Left colon (tissue), 2 donors: ENCODE measurements at places on chromosomes 3 and 15. TPM values are rescaled to one million over a fixed set of nuclear protein-coding genes. Genes with fewer than 3 reads are reported as not detected.
A peak's percentile ranks its signal among the peaks of the same experiment; 100 is the strongest.

Gene TMEM212
- not detected for total RNA-seq

Gene LTF
- total RNA-seq, result 0.53 TPM

Gene SYNPR
- total RNA-seq, result not detected

Gene RPL29
- 910 TPM for total RNA-seq

Gene AADACL2
- 0.18 TPM for total RNA-seq

GRCh38 chr3:172189987-172190603, 150.7 kb downstream of the FNDC3B start:
- no peak for DNase-seq

- DNase-seq, result no peak
Observed at GRCh38 chr3:7800006-7800780, 701.4 kb upstream of the LMCD1 start.

DNA sequence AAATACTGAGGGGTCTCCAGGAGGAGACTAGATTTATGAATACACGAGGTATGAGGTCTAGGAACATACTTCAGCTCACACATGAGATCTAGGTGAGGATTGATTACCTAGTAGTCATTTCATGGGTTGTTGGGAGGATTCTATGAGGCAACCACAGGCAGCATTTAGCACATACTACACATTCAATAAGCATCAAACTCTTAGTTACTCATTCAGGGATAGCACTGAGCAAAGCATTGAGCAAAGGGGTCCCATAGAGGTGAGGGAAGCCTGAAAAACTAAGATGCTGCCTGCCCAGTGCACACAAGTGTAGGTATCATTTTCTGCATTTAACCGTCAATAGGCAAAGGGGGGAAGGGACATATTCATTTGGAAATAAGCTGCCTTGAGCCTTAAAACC, 4.5 kb downstream of the CCR5 start:
- DNase-seq, result no peak

DNA sequence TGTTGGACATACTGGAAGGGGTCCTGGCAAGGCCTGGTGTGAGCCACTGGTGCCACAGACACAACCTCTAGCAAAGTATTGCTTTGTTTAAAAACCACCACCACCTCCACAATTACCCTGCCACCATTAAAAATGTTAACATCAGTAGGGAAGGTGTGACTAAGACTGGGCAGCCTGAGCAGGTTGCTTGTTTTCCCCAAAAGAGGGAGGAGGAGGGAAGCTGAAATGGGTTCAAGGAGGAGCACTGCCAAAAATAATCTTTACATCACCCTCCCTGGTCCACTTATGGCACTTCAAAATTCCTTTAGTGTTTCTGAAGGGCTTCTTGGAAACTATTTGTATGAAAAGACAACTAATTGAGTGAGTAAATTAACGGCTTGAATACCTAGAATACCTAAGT, 99.8 kb upstream of the FGF7 start:
- no peak for DNase-seq

- DNase-seq, result no peak
Observed at GRCh38 chr3:39372833-39373232, 10.3 kb upstream of the SLC25A38 start.

- DNase-seq, result no peak
Observed at GRCh38 chr15:32763295-32763694, 45.5 kb downstream of the GREM1 start.

- no peak for DNase-seq
Observed at GRCh38 chr3:128579927-128580326, 70.7 kb downstream of the RPN1 start.

- DNase-seq, result no peak
Observed at GRCh38 chr3:123129532-123129931, 62.7 kb downstream of the PDIA5 start.

GRCh38 chr15:77516076-77516475, 95.4 kb downstream of the HMG20A start:
- no peak for DNase-seq

DNA sequence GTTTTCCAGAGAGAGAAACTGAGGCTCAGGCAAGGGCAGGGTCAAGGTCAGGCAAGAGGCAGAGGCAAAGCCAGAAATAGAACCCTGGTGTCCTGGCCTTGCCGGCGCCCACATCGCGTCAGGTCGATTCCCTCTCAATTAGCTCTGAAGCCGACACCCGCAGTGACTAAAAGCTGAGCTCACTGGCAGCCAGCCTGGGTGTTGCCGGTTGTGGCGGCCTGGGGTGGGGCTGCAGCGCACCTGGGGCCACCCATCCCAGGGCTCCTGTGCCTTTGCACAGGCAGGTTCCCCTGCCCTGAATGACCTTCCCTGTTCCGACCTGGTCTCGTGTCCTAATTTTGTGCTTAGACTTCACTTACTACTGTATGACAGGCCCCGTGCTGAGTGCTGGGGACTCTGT, 6.2 kb downstream of the SEMA3F start:
- DNase-seq, result peak; percentile 78

DNA sequence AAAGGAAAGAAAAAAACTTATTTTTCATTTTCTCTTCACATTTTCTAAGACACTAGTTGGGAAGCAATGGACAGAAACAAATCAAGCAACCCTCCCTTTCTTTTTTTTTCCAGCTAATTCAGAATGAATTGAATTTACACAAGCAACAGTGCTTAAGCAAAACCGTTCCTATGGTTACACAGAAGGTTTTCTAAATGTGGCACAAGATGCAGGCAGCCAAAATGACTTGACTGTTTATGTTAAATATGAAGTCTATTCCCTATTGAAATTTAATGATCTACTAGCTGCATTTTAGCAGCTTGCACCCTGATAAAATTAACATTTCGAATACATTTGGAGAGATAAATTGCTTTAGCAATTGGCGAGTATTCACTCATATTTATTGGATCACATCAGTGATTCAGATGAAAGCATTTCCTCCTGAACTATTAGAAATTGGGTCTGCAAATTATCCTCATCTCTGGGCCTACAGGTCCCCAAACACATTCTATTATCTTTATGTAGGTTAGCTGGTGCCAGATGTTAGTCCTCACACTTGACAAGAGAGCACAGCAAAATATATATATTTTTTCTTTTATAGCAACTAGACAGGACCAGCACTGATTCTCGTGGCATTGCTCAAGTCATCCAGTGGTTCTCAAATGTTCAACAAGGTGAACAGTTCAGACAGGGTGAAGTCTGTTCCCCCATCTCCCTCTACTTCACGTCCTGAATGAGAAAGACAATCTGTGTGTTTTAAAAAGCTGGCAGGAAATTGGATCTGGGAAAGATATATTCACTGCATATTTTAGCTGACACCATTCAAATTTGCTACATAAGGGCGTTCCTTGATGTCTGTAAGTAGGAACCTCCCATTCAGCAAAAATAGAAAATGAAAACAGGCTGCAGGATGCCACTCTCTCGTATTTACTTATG, 463.6 kb upstream of the KCNMB2 start:
- DNase-seq, result no peak

DNA sequence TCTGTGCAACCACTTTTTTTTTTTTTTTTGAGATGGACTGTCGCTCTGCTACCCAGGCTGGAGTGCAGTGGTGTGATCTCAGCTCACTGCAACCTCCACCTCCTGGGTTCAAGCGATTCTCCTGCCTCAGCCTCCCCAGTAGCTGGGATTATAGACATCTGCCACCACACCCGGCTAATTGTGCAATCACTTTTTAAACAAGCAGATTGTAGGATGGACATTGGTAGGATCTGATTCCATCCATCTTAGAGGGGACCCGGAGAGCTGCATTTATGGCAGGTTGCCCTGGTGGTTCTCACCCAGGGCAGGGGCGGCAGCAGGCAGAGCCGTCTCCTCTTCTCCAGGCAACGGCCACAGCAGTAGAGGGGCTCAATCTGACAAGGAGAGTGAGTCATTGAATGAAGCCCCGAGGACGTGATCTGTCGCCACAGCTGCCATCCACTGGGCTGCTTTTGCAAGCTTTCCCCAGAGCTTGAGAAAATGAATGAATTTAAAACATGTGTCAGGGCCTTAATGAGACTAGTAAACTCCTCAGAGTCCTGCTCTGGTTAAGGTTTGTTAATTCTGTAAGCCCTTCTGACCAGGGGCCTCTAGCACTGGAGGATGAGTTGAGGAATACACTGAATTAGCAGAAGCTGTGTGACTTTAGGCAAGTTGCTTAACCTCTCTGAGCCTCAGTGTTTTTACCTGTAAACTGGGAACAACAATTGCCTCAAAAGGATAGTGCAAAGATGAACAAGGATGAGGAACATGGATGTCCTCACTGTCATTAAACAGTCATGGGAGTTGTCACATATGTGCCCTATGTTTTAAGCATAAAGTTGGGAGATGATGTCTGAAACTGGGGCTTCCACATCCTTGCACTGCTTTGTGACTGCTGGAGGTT, 129.1 kb downstream of the ASB7 start:
- no peak for DNase-seq

GRCh38 chr15:101322854-101323477, 27.9 kb upstream of the SNRPA1 start:
- no peak for DNase-seq

- DNase-seq, result no peak
Observed at GRCh38 chr3:76754247-76754646, 285.7 kb upstream of the ROBO2 start.

GRCh38 chr3:143825513-143825912, 22.8 kb downstream of the SLC9A9 start:
- no peak for DNase-seq

DNA sequence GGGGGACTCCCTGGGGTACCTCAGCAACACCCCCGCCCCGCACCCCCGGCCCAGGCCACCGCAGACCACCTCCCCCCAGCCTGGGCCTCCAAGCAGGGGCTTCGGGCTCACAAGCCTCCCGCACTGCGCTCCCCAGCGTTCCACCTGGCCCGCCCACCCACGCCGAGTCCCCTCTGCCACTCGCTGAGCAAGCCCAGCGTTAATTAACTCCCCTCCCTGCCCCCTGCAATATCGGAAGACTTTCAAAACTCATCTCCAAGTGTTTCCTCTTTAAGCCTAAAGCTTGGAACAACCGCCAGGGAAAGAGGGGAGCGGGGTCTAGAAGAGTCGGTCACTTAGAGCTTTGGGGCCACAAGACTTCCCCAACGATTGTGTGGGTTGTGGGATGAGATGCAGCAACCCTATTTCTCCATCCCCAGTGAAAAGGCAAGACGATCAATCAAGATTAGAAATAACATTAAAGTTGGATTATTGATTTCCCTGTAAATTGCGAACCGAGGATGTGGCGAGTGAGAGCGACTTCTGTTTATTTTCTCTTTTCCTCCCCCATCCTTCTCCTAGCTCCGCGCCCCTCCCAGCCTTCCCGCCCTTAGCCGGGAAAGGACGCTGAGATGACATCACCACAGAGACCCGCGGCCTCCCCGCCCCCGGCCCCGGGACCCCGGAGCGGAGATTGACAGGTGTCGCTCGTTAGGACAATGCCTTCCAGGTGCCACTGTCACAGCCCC, 30.2 kb downstream of the NR2F2 start:
- no peak for DNase-seq
